ENCODE measurements at places on chromosomes 12 and 14.

DNA sequence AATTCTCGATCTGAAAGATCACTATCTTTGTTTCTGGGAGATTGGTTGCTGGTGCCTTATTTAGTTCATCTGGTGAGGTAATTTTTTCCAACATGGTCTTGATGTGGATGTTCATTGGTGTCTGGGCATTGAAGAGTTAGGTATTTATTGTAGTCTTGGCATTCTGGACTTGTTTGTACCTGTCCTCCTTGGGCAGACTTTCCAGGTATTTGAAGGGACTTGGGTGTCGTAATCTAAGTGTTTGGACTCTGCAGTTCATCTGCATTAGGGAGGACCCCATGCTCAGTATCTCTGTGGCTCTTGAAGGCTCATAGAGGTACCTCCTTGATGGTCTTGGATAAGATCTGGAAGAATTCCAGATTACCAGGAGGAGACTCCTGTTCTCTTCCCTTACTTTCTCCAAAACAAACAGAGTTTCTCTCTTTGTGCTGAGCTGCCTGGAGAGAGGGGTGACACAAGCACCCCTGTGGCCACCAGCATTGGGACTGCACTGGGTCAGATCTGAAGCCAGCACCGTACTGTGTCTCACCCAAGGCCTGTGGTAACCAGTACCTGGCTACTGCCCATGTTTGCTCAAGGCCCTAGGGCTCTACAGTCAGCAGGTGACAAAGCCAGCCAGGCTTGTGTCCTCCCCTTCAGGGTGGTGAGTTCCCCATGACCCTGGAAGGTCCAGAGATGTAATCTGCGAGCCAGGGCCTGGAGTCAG is 5.3 kb downstream of the A2ML1 start:
- no peak for DNase-seq

GRCh38 chr14:33207467-33208017 is 268.9 kb downstream of the NPAS3 start:
- DNase-seq = no peak

DNA sequence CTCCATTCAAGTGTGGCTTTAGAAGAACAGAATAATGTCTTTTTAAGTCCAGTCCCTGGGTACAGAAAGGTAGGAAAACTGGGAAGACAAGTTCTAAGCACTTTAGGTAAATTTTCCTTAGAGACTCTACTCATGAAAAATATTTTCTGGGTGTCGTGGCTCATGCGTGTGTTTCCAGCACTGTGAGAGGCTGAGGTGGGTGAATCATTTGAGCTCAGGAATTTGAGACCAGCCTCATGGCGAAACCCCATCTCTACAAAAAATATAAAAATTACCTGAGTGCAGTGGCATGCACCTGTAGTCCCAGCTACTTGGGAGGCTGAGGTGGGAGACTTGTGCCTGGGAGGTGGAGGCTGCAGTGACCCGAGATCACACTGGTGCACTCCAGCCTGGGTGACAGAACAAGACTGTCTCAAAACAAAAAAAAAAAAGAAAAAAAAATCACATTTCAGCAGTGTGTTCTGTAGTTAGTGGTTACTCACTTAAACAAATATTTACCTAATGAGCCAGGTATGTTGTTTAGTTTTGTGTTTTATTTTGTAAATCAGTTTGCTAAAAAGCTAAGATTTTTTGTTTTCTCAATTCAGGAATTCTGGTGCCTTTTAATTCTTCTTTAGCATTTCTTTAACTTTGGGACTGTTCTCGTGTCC is 52.3 kb upstream of the RD3L start:
- no peak for DNase-seq

- DNase-seq = no peak
Measured at GRCh38 chr12:25155022-25155576, 39.9 kb downstream of the DNAI7 start.

DNA sequence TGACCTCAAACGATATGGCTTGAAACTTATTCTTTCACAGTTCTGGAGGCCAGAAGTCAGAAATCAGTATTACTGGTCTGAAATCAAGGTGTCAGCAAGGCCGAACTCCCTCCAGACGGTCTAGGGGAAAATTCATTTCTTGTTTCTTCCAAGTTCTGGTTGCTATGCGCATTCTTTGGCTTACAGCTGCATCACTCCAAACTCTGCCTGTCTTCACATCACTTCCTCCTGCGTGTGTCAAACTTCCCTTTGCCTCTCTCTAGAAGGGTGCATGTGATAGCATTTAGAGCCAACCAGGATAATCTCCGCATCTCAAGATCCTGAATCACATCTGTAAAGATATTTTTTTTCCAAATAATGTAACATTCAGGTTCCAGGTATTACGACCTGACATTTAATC is 62.8 kb downstream of the DENND5B start:
- no peak for DNase-seq

- DNase-seq = no peak
Measured at GRCh38 chr14:71371711-71372396, 464.6 kb downstream of the PCNX1 start.

- no peak for DNase-seq
Measured at GRCh38 chr14:87794561-87794960, 198.4 kb downstream of the GALC start.

GRCh38 chr12:90253136-90253535 is 544.5 kb upstream of the ATP2B1 start:
- no peak for DNase-seq

GRCh38 chr14:49940808-49941421 is 48.0 kb downstream of the ARF6 start:
- DNase-seq = no peak

DNA sequence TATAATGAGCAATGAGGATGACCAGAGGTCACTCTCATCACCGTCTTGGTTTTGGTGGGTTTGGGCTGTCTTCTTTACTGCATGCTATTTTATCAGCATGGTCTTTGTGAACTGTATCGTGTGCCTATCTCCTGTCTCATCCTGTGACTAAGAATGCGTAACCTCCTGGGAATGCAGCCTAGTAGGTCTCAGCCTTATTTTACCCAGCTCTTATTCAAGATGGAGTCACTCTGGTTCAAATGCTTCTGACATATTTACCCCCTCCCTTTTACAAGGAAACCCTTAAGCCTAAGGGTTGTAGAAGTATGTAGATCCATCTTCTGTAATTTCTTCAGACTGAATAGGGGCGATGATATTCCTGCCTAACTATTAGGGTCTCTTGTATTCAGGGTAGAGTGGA is 8.4 kb downstream of the IFI27L1 start:
- DNase-seq = no peak

GRCh38 chr12:40775661-40776060 is 83.4 kb downstream of the CNTN1 start:
- DNase-seq = no peak

- DNase-seq = no peak
Measured at GRCh38 chr12:124469193-124469888, 98.1 kb downstream of the NCOR2 start.

DNA sequence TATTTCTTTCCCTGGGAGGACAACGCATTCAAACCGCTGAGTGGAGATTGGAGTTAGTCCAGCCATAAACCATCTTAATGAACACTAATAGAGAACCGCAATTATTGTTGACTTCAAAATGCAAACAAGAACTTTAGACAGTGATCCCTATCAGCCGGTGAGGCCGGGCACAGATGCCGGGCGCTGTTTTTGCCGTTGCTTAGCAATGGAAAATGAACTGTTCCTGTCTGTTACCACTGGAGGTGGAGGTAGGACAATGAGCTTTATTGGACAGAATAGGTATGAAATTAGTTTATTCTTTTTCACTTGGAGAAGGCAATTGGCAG is 216.8 kb downstream of the TTC8 start:
- no peak for DNase-seq

- no peak for DNase-seq
Measured at GRCh38 chr12:10690906-10691305, 17.1 kb upstream of the STYK1 start.

DNA sequence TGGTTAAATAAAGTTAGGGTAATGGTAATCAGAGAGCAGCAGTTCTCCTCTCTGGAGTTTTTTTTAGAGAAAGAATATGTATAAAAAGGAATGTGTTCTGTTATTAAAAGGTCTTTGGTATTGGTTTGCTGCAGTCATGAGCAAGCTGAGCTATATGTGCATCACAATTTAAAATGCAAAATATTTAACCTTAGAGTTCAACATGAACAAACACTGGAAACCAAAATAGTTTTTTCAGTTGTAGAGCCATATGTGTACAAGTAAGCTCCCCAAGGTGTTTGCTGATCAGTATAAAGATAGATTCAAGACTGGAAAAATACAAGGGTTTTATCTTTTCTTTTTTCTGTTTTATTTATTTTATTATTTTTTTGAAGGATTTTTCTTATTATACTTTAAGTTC is 245.0 kb downstream of the NUBPL start:
- DNase-seq = no peak

- DNase-seq = no peak
Measured at GRCh38 chr14:47660158-47660557, 15.2 kb downstream of the MDGA2 start.
